ENCODE measurements at places on chromosomes 11 and 22.

DNA sequence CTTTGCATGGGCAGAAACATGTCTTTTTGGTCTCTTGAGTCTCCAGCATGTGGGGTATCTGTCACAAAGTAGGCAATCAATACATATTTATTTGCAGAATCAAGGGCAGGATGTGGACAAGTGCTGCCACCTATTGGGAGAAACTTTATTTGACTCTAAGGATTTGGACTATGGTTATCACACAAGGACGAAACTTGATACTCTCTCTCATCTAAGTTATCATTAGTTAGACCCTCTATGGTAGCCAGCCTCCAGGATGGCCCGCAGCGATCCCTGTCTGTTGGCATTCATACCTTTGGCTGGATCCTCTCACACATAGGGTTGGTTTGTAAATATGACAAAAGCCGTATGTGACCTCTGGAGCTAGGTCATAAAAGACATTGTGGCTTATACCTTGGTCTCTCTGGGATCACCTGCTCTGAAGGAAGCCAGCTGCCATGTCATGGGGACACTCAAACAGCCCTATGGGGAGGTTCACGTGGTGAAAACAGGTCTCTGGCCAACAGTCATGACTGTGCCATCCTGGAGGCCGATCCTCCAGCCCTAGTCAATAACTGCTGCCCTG lies 1.1 kb upstream of the FBXO7 start:
- no peak for DNase-seq

DNA sequence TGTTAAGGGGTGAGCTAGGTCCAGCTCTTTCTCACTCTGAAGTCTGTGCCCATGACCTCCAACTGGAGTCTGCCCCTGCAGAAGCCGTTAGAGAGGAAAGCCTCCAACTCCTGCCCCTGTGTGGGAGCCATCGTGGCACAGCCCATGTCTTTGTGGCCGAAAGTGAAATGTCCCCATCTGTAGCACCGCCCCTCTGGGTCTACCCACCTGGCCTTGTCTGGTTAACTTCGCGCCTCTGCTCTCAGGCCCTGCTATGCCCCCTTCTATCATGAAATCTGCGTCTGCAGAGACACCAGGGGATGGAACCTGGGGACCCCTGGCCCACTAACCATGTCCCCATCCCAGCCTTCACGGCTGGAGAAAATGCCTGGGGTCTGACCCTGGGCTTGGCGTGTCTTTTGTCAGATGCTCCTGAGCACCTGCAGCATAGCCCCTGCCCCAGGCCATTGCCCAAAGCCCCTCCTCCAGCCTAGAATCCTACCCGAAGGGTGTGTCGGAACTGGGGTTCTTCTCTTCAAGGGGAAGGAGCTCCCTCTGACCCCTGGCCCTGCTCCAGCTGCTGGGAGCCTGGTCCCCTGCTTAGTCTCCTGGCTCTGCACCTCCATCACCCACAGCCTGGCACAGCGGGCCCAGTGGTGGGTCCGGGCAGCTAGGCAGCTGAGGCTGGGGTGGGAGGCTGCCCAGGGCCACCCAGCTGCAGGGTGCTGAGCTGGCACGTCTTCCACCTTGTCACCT lies 35.8 kb upstream of the HMOX1 start:
- no peak for DNase-seq

DNA sequence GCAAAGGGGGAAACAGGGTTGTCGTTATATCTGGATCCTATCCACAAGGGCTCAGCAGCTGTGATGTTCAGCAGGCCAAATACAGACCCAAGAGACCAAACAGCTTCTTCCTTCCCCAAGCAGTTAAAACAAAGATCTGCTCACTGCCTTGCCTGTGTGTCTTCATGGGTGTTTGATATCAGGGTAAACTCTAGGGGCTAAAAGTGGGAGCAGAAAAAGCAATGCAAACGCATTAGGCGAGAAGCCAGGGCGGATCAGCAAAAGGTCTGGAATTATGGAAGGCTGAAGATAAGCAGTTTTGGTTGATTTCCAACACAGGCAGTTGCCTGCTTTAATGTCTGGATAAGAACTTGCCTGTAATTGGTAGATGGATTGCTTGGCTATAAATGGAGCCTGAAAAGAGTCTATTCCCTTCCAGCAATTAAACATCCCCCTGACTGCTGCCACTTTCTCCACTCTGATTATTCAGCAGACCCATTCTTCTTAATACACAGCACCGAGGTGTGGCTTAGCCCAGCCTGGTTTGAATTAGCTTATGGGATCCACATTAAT lies 126.3 kb downstream of the COMMD9 start:
- DNase-seq: no peak

GRCh38 chr11:64696045-64696444 lies 27.0 kb downstream of the NRXN2 start:
- DNase-seq: no peak

GRCh38 chr11:86558207-86558606 lies 114.2 kb downstream of the ME3 start:
- no peak for DNase-seq

- no peak for DNase-seq
These were observed 547 bp downstream of the UVRAG start for GRCh38 chr11:75815345-75816168.

GRCh38 chr11:35014346-35014745 lies 97.9 kb downstream of the PDHX start:
- peak; percentile 80 for DNase-seq

DNA sequence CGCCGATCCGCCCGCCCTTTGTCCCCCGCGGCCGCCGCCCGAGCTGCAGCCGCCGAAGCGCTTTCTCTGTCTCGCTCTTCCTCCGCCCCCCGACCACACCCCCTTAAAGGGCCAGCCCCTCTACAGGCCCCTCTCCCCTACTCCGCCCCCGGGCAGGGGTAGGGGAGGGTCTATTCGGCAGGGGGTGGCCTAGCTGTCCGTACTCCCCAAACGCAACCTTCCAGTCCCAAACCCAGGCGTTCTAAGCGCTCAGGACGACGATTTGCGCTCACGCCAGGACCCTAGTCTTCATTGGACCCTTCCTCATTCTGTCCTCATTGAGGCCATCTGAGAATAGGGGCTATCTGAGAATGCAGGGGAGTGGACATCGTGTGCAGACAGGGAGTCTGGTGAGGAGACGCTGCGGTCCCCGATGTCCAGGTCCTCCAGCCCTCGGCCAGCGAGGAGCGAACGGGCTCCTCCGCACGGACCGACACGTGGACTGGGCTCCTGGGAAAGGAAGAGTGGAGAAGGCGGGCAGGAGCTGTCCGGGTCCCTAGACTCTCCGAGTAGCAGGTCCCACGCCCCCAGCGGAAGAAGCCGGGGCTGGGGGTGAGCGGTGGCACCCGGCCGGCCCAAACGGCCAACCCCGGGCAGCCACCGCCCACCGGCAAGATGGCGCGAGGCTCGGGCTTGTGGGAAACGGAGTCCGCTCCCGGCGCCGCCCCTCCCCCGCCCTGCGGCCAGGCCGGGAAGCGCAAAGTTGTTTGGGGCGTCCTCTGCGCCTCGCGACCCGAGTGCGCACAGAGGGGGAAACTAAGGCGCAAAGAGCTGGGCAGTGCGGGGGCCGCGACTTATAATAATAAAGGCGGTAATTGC lies at the start of gene PPP1R14B:
PPP1R14B (minus strand) TSS at position 73 of the 858 bp plus-strand sequence. CDS start 270 bp downstream, outside the sequence.
- no peak for DNase-seq

DNA sequence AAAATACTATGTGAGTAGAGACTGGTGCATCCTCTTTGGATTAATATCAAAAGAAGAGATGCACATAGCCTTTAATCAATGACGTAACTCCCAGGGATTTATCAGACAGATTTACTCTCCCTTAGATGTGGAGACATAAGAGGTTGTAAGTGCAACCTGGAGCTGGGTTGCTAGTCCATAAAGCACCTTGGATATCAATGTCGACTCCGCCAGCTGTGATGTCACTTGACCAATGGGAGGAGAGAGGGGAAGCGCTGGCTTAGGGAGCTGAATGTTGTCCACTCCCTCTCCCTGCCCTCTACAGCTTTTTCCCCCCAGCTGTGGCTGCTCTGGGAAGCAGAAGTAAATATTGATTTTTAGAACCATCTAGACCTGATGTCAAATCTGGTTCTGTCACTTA lies 28.9 kb upstream of the TMEM86A start:
- DNase-seq: no peak

GRCh38 chr22:46044621-46045458 lies 67.9 kb upstream of the WNT7B start:
- no peak for DNase-seq

GRCh38 chr11:69916806-69917387 lies 97.7 kb upstream of the FGF3 start:
- no peak for DNase-seq

DNA sequence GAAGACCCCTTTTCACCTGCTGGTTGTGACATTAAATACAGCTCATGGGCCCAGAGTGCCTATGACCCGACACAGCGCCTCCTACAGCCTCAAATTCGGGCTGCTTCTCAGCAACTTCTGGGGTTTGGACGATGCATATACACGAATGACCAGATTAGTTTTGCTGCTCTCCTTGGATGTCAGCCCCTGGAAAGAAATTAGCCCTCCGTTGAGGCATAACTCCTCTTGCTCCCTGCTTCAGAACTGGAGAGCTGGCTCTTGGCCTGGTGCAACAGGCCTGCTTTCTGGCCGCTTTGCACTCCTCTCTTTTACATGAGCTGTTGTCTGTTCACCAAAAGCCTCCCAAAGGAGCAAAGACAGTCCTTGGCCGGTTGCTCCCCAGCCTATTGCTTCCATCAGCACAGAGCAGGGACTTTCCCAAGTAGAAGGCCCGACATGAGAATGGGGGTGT lies 3.3 kb downstream of the TECTA start:
- DNase-seq: no peak

DNA sequence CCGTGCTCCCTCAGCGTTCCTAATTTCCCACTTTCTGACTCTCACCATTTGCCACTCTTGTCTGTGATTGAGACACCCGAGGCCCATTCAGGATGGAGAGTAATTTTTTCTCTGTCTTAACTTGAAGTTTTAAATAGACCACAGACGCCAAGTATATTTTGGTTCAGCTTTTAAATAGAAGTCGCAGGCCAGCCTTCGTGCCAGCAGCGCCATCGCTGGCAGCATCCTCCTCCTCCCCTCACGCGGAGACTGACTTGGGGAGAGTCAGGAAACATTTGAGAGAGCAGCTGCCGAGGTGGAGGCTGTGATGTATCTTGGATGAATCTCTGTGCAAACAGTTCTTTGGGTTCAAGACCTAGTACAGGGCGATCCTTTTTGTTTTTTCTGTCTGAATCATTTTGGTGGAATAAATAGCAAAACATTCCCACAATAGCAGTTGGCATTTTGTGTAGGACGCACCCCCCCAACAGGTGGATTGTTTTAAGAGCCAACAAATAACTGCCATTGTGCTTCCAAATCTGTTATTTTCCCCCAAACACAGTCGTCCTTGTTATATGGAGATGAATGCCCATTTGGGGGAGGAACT lies 889 bp upstream of the DMC1 start:
- no peak for DNase-seq

DNA sequence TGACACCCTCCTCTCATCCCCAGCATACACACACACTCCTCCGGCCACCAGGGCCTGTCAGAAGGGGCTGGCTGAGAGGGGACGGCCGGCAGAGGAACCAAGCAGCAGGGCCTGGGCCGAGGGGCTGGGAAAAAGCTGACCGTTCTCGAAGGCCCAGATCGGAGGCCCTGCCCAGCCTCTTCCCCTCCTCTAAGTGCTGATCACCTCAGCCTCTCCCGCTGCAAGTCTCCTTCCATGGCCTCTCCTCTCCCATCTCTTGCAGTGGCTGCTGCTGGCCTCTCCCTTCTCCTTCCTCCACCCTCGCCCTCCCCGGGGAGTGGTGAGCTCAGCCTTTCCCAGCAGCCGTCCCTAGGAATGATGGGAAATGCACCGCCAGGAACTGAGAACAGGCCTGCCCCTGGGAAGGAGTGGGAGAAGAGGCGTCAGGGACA lies 39.6 kb downstream of the ARRB1 start:
- DNase-seq: no peak

GRCh38 chr22:24445481-24446259 lies 18.3 kb downstream of the ADORA2A start:
- no peak for DNase-seq

DNA sequence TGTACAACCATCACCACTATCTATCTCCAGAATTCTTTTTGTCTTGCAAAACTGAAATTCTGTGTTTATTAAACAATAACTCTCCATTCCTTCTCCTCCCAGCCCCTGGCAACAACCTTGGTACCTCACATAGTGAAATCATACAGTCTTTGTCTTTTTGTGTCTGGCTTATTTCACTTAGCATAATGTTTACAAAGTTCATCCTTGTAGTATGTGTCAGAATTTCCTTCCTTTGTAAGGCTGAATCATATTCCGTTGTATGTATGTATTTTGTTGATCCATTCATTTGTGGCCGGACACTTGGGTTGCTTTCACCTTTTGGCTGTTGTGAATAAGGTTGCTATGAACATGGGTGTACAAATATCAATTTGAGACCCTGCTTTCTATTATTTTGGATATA lies 243.7 kb upstream of the TBCEL start:
- no peak for DNase-seq

DNA sequence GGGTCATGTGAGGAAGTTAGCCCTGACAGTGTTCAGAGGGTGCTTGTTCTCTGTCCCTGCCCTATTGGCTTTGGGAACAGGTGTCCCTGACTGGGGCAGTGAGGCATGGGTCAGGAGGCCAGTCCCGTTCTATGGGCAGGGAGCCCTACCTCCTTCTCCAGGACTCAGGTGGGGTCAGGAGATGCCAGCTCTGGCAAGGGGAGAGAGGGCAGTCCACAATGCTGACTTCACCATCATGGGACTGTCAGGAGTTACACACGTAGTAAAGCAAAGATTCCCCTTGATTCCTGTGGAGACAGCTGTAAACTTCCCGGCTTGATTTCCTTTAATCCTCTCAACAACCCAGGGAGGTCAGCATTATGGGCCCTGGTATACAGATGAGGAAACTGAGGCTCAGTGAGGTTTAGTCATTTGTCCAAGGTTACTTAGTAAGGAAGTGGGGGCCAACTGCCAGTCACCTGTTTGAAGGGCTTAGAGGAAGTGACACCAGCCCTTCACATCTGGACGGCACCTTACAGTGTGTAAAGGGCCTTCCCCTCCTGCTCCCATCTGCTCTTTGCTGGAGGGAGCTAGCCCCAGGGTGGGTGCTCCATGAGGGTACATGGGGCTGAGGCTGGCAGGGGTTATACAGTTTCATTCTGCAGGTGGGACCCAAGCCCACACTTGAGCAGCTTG lies 11.9 kb downstream of the MICALL1 start:
- DNase-seq: no peak

DNA sequence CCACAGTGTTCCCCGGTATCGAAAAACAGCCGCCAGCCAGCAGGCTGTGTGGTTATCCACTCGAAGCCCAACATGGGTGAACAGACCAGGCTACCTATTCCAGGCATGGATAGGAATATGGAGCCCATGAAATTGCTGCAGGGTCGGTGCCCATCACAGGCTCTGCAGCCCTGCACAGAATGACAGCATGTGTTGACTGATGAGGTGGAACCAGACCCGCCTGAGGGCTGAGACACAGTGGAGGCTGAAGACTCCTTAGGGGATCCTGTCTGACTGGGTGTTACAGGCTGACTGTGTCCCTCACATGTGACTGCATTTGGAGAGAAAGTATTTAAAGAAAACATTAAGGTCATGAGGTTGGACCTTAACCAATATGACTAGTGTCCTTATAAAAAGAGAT lies 6.2 kb upstream of the YPEL1 start:
- DNase-seq: no peak

DNA sequence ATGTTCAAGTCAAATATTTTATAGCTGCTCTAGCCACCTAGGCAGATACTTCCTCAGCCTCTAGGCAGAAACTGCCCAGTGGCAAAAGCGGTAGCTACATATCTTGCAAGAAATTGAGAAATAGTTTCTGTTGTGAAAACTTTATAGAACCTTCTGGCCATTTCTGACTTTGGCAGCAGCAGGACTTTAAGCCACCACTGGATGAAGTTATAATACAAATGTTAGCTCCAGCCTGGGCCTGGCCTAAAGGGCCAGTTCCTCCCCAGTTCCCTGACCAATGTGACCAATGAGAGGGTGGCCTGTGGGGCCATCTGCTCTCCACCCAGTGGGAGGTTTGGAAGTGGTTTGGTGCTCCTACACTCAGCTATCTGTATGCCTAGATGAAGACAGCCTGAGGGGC lies 254.0 kb upstream of the NARS2 start:
- no peak for DNase-seq

All from AG04449 (cell line).